ENCODE measurements at places on chromosomes 5 and 9. TPM values are rescaled to one million over a fixed set of nuclear protein-coding genes. Genes with fewer than 3 reads are reported as not detected.

WNT8A gene
- total RNA-seq = not detected

- no peak overlapping the region for H3K4me3 ChIP-seq
- no peaks in the 10 kb centered on the region for H3K36me3 ChIP-seq
- no peaks in the 10 kb centered on the region for H3K4me1 ChIP-seq
- no peak overlapping the region for H3K27ac ChIP-seq
- no peaks in the 10 kb centered on the region for H3K27me3 ChIP-seq
Measured at GRCh38 chr9:130982636-130983358, 26.2 kb upstream of the LAMC3 start.

SPAG8 gene
- total RNA-seq = 4.0 TPM

DNA sequence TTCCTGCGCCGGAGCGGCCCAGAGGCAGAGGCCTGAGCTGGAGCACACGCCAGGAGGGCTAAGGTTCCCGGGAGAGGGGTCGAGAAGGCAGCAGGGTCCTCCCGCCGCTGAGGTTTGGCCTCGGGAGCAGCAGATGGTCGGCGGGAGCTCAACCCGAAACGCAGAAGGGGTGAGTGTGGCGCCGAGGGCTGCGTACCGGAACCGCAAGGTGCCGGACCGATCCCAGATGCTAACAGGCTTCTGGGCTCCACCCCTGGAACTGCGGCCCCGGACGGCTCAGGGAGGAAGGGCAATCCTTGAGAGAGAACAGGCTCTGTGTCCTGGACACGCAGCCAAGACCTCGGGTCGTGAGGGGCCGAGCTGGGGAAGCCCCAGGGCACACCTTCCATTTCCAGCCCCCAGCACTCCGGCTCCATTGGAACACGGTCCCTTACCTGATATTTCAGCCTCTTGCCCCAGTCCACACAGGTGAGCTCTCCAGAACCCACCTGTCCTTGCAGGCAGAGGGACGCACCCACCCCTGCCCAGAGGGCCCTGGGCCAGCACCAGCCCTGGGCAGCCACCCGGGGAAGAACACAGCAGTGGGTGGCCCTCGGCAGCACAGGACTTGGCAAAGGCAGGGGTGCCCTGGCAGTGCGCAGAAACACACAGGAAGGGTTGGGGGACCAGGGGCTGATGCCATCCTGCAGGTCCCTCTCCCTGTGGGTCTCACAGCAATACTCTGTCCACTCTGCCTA, 1.4 kb downstream of the LHX3 start:
- DNase-seq = no peak
- H3K36me3 ChIP-seq = no peaks in the 10 kb centered on the region
- peaks cover 31% of the 10 kb centered on the region for H3K27me3 ChIP-seq

AGXT2 gene
- not detected for total RNA-seq

DNA sequence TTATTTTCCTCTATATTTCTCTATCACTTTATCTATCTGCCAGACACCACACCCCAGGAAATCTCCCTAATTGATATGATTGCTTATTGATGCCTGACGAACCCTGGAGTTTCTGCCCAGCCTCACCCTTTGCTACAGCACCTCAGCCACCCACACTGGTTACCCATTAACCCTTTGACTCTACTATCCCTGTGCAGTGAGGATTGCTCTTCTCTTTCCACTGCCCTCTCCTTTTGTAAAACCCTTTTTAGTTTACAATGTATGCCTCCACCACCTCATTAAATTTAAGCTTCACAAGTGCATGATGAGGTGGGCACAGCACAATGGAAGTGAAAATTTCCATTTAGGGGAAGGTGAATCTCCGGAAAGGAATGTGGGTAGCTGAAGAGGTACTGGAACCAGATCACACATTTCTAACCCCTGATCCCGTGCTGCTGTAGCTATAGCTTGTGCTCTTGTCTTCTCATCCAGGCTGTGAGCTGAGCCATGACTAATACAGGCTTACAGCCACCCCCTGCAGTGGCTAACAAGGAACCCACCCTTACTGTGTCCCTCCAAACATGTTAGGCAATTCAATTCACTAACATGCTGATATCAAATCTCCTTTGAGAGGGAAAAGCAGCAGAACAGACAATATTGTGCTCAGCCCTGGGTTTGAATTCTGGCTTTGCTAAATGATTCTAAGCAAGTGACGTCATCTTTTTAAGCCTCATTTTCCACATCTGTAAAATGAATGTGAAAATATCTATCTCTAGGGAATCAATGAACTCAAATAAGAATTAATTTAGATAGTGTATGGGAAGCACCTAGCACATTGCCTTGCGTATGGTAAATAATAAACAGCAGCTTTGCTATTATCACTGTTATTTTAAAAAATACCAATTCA, 186.9 kb upstream of the TRIM32 start:
- no peaks in the 10 kb centered on the region for H3K27me3 ChIP-seq
- H3K27ac ChIP-seq = no peak overlapping the region
- DNase-seq = no peak
- H3K4me3 ChIP-seq = no peak overlapping the region
- no peaks in the 10 kb centered on the region for H3K4me1 ChIP-seq

CD72 gene
- 3.0 TPM for total RNA-seq

PCDHGB5 gene
- 16.5 TPM for total RNA-seq

GRCh38 chr9:87530716-87531115, 33.0 kb downstream of the DAPK1 start:
- no peaks in the 10 kb centered on the region for H3K27me3 ChIP-seq
- DNase-seq = no peak

DNA sequence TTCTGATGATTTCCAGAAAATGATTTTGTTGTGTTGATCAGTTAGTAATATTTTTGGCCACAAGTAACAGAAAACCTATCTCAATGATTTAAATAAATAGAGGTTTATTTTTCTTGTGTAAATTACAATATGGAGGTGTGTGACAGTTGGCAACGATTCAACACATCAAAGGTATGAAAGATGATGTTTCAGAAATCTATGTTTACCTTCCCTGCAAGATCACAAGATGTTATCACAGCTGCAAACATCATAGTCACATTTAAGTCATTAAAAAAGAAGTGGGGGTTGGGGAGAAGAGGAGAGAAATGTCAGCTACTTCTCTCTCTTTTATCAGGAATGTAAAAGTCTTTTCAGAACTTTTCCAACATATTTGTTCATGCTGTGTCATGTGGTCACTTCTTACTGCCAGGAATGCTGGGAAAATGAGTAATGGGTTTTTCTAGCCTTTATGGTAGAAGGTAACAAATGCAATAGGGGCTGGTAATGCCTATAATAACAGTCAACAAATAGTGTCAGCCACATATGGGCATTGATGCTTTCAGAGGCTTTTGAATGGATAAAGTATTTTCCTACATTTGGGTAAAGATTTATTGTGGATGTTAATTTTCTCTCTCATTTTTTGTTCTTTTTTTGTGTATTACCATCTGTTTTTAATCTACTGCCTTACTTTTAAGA, 742.7 kb downstream of the TLE1 start:
- H3K4me1 ChIP-seq = no peaks in the 10 kb centered on the region
- H3K36me3 ChIP-seq = no peaks in the 10 kb centered on the region
- H3K27me3 ChIP-seq = no peaks in the 10 kb centered on the region
- DNase-seq = no peak
- peak overlapping the region; percentile 47 for H3K27ac ChIP-seq
- H3K4me3 ChIP-seq = no peak overlapping the region

GRCh38 chr9:79357616-79358015, 214.1 kb upstream of the TLE4 start:
- no peaks in the 10 kb centered on the region for H3K4me1 ChIP-seq
- no peaks in the 10 kb centered on the region for H3K27me3 ChIP-seq
- no peak for DNase-seq
- H3K27ac ChIP-seq = no peak overlapping the region
- H3K4me3 ChIP-seq = no peak overlapping the region
- no peaks in the 10 kb centered on the region for H3K36me3 ChIP-seq

WDR38 gene
- 0.79 TPM for total RNA-seq

DNA sequence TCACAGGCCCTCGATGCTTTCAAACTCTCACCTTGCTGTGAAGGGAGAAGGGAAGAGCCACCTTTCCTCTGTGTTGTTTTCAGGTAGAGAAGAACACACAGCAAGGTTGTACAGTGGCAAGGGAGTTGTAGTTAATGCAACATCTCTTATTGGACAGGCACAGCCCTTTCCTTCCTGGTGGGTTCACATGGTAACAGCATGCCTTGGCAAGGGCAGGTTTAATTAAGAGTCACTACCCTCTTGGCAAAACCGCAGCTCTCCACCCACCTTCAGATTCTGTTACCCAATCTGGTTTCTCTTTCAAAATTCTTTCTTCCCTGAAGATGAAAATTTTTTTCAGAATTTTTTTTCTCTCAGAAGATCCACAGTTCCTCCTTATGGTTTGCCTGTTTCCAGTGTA, 253.1 kb downstream of the TLR4 start:
- no peak overlapping the region for H3K4me3 ChIP-seq
- DNase-seq = no peak
- no peaks in the 10 kb centered on the region for H3K27me3 ChIP-seq
- no peaks in the 10 kb centered on the region for H3K4me1 ChIP-seq
- no peaks in the 10 kb centered on the region for H3K36me3 ChIP-seq

GRCh38 chr5:39341896-39342295, 22.4 kb downstream of the C9 start:
- no peaks in the 10 kb centered on the region for H3K27me3 ChIP-seq
- H3K4me3 ChIP-seq = no peak overlapping the region
- no peaks in the 10 kb centered on the region for H3K36me3 ChIP-seq
- no peaks in the 10 kb centered on the region for H3K4me1 ChIP-seq

DNA sequence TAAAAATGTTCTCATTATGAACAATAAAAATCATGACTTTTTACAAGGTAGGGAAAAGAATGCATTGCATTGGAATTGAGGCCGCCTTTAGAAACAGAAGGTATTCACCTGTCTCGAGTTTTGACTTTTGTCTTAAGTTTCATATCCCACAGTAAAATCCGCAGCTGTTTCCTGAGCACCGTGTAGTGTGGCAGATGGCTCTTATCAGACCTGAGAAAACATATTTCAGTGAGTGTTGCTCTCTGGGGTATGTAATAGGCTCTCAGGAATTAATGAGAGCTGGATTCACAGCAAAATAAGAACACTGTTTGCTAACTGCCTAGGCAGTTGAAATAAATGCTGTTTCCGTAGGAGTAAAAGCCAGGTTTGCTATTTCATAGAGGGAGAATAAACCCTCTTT, 221.4 kb downstream of the CFAP90 start:
- H3K4me1 ChIP-seq = peaks cover 3% of the 10 kb centered on the region
- H3K27ac ChIP-seq = no peak overlapping the region
- H3K36me3 ChIP-seq = no peaks in the 10 kb centered on the region
- no peak for DNase-seq
- no peak overlapping the region for H3K4me3 ChIP-seq

KIF12 gene
- 1.5 TPM for total RNA-seq

GRCh38 chr5:179379321-179379890, 34.1 kb upstream of the ADAMTS2 start:
- no peak for DNase-seq
- H3K4me3 ChIP-seq = no peak overlapping the region
- no peaks in the 10 kb centered on the region for H3K27me3 ChIP-seq
- no peaks in the 10 kb centered on the region for H3K36me3 ChIP-seq

DNA sequence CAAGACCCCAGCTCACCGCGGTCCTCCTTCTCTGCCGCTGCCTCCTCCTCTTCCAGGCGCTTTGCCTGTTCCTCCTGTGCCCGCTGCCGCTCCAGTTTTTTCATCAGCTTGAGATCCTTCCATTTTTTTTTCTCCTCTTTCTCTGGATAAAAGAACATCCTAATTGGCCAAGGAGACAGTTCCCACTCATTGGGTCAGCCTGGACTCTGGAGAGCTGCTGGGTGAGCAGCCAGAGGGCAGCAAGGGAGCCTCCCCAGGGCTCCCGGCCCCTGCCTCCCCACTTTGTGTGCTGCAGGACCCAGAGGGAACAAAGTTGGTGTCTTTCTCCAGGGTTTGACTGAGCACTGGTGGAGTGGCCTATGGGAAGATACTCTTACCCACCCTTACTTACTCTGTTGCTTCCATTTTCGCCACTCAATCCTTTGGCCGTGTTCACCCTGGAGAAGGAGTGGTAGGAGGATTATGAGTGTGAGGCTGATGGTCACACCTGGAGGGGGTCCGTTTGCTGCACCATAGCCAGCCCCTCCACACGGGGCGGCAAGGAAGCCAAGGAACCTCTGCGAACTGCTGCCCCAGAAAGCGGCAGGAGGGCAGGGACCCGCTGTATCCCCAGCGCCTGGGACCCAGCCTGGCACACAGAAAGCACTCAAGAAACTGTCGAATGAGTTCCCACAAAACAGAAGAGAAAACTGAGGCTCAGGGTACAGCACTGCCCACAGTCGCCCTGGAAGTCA, 708 bp downstream of the SPOUT1 start:
- H3K36me3 ChIP-seq = no peaks in the 10 kb centered on the region
- no peaks in the 10 kb centered on the region for H3K27me3 ChIP-seq
- peak overlapping the region; percentile 78 for H3K4me3 ChIP-seq
- H3K4me1 ChIP-seq = no peaks in the 10 kb centered on the region
- DNase-seq = no peak
- peak overlapping the region; percentile 86 for H3K27ac ChIP-seq

FBXW5 gene
- 80.9 TPM for total RNA-seq

GRCh38 chr9:17130291-17130690, 4.5 kb upstream of the CNTLN start:
- no peak for DNase-seq
- no peaks in the 10 kb centered on the region for H3K27me3 ChIP-seq
- no peaks in the 10 kb centered on the region for H3K36me3 ChIP-seq
- no peak overlapping the region for H3K27ac ChIP-seq
- H3K4me3 ChIP-seq = no peak overlapping the region

GRCh38 chr5:3715062-3715461, 119.4 kb downstream of the IRX1 start:
- no peak for DNase-seq
- H3K27ac ChIP-seq = no peak overlapping the region
- H3K4me3 ChIP-seq = no peak overlapping the region
- H3K36me3 ChIP-seq = no peaks in the 10 kb centered on the region
- H3K27me3 ChIP-seq = no peaks in the 10 kb centered on the region

DNA sequence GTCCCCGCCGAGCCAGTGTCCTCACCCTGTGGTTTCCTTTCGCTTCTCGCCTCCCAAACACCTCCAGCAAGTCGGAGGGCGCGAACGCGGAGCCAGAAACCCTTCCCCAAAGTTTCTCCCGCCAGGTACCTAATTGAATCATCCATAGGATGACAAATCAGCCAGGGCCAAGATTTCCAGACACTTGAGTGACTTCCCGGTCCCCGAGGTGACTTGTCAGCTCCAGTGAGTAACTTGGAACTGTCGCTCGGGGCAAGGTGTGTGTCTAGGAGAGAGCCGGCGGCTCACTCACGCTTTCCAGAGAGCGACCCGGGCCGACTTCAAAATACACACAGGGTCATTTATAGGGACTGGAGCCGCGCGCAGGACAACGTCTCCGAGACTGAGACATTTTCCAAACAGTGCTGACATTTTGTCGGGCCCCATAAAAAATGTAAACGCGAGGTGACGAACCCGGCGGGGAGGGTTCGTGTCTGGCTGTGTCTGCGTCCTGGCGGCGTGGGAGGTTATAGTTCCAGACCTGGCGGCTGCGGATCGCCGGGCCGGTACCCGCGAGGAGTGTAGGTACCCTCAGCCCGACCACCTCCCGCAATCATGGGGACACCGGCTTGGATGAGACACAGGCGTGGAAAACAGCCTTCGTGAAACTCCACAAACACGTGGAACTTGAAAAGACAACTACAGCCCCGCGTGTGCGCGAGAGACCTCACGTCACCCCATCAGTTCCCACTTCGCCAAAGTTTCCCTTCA, 1.4 kb downstream of the GLIS3 start:
- no peaks in the 10 kb centered on the region for H3K36me3 ChIP-seq
- H3K27me3 ChIP-seq = no peaks in the 10 kb centered on the region
- no peaks in the 10 kb centered on the region for H3K4me1 ChIP-seq

RPL37 gene
- total RNA-seq = 915 TPM

CER1 gene
- total RNA-seq = not detected

Measured in uterus (tissue), 4 donors.